ENCODE measurements at places on chromosomes 4 and X.

DNA sequence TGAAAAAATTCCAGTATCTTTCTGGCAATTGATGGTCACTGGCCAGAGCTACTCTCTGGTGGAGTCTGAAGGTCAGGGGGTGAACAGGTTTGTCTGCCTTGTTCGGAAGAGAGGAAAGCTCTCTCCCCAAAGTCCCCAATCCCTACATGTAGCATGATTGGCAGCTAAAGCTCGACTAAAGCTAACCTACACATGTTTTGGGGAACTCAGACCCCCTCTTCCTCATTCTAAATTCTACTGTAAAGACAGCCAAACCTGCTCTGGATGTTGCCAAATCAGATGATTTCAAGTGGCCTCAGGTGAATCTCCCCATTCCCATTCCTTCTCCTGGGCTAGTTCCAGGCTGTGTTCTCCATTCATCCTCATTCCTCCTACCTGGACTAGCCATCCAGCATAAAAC lies 84.1 kb downstream of the MSN start:
- DNase-seq, result no peak

- DNase-seq, result no peak
These were observed 6.2 kb downstream of the CLCN3 start for GRCh38 chr4:169626331-169627282.

GRCh38 chr4:169945636-169946035 lies 80.6 kb downstream of the MFAP3L start:
- no peak for DNase-seq

GRCh38 chrX:44908153-44908552 lies 35.2 kb downstream of the KDM6A start:
- DNase-seq, result no peak

DNA sequence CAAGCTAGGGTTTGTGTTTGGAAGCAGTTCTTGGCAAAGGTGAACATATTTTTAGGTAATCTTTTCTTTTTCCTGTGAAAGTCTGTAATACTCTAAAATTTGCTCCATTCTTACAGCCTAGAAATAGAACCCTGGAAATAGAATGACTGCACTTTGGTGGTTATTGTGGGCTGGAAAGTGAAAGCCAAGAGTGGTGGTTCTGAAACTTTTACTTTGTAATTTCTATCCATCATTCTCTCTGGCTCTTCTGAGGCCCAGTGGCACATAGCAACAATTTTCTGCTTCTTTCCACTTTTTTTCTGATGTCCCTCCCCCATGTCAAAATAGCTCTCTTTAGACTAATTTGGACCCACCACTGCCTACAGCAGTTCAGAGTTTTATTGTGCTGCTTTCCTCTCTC lies 300.4 kb upstream of the RPS6KA3 start:
- DNase-seq, result no peak

DNA sequence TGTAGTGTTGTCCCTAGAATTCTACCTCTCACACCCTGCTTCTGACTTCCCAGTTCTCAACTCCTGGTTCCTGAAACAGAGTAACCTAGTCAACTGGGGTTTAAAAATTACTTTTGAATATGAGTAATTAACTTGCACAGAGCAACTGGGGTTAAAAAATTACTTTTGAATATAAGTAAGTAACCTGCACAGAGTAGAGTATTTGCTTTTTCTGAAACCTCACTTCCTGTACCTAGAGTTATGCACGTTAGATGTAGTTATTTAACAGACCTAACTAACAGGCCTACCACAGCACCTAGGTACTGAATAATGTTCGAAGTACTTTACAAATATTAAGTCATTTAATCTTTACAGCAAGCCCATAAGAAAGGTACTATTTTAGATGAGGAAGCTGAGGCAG lies 32.9 kb downstream of the SLC39A8 start:
- DNase-seq, result no peak

DNA sequence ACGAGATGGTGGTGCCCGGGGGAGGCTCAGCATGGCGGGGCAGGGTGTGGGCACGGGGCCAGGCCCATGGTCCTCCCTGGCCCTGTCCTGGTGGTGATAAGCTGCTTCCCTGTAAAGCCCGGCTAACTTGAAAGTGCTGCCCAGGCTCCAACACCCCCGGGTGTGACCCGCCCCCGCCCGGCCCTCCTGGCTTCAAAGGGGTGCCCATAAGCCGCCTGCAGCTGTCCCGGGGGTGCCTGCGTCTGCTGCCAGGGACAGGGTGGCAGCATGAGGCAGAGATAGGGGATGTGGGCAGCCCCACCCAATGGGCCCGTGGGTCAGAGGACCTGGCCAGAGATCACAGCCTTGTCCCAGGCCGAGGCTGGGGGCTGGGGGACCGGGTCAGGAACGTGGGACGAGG lies 18.1 kb downstream of the FGFRL1 start:
- no peak for DNase-seq

- DNase-seq, result no peak
These were observed 65.5 kb downstream of the LEF1 start for GRCh38 chr4:108103099-108103862.

DNA sequence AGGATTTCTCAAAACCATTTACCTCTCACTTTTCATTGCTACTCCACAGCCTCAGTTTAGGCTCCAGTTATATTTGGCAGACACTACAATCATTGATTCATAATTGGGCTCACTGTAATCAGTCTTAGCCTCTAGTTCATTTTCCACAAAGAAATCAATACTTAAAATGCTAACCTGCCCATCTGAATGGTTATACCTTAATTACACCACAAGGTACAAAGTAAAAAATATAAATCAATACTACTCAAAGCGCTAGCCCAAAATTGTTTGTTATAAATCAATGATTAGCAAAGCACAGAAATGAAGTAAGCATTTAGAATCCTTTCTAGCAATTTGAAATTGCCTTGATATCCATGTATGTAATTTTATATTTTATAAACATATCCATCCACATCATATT lies 222.6 kb upstream of the NDST3 start:
- no peak for DNase-seq

- no peak for DNase-seq
These were observed 621.8 kb upstream of the GALNT7 start for GRCh38 chr4:172546782-172547181.

GRCh38 chr4:119696963-119697362 lies 68.4 kb upstream of the PDE5A start:
- DNase-seq, result no peak

DNA sequence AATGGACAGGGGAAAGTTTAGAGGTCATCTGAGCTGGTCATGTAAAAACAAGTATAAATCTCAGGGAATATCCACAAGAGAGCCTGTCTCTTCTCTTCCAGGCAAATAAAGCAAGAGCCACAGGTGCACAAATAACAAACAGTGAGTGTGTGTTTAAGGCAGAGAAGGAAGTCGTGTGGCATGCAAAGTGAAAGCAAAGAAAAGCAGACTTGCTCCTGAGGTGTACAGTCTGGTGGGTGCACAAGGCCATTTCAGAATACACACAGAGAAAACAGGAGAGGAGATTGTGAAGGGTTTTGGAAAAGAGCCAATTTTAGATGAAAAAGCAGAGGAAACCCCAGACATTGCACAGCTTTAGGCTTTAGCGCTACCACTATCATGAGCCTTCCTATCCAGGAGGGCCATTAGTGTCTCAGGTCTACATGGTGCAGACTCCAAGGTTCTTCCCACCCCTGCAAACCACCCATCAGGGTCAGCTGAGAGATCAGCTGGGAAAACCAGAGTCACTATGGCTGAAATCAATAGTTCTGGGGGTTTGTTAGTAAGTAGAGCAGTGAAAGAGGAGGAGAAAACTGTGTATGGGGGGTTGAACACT lies 355.8 kb downstream of the KLHL4 start:
- no peak for DNase-seq

DNA sequence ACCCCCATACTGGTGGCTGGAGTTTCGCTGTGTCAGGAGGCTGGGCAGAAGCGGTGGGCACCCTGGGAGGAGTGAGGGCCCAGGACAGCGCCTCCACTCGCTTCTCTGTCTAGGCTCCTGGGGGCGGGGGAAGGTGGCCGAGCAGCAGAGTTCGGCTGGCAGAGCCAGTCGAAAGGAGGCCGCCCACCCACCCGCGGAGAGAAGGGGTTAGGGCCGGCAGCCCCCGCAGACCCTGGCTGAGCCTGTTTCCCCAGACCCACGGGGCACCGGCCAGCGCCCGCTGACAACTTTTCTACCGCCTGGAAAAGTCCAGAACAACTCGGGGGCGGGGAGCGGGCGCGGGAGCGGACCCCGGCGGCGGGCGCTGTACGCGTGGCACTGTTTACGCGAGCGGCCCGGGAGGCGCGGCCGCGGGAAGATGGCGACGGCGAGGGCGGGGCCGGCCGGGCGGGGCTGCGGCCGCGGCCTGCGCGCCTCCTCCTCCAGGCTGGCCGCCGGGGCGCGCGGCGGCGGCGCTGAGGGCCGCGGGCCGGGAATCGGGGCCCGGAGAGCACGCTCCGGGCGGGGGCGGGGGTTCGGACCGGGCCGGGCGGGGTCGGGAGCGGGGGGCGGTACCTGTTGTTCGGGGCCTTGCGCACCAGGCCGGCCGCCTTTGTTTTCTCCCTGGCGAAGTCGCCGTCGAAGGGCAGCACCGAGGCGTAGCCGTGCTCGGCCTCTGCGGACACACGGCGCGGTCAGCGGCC lies 628 bp downstream of the MXD4 start:
- no peak for DNase-seq

GRCh38 chr4:101500742-101501141 lies 153.4 kb upstream of the PPP3CA start:
- no peak for DNase-seq

GRCh38 chr4:175934506-175934905 lies 122.4 kb upstream of the GPM6A start:
- no peak for DNase-seq

GRCh38 chrX:115713460-115713859 lies 152.5 kb downstream of the PLS3 start:
- no peak for DNase-seq

DNA sequence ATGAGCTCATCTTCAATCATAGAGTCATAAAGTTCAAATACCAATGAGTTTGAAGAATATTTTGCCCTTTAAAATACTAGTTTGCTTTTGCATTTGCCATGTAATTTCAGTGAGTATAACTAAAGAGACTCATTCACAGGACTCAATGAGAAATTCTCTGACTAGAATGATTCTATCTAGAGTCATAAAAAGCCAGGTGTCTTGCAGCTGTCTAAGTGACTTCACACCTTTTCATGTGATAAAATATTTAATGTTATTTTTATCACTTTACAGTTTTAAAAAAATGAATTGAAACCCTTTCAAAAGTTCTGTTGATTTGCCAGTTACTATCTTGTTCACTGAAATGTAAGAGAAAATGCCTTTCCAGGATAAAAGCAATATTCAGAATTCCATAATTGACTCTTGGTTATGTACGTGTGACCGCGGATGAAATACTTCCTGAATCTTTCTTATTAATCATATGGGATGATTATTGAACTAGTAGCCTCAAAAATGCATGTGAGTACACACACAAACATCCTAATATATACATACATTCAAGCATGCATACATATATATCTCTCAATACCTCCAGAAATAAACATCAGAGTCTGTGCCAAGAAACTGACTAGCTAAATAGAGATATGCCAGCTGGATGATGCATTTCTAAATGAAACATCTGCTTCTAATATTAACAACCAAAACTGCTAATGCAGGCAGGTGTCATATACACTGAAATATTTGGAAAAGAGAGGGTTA lies 87.0 kb downstream of the GABRB1 start:
- no peak for DNase-seq

GRCh38 chr4:87838205-87838604 lies 5.4 kb downstream of the MEPE start:
- DNase-seq, result no peak

- DNase-seq, result no peak
These were observed 38.0 kb downstream of the CCNG2 start for GRCh38 chr4:77194989-77195388.

DNA sequence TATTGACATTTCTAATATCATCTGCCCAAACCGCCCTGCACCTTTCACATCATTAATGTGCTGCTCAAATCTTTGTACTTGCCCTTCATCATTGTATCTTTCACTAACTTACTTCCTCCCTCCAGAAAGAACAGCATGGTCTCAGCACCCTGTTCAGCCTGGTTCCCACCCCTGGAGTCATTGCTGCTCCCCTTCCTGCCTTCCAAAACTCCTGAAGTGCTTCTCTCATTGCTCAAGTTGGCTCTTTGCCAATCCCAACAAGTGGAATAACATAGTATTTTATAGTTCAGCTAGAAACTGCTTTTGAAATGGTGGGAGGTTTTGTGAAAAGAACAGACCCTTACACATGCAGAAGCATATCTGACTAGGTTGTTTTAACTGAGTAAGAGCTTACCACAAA lies 14.0 kb upstream of the TTC29 start:
- DNase-seq, result no peak

GRCh38 chrX:145825896-145826295 lies 8.3 kb downstream of the SLITRK2 start:
- no peak for DNase-seq

DNA sequence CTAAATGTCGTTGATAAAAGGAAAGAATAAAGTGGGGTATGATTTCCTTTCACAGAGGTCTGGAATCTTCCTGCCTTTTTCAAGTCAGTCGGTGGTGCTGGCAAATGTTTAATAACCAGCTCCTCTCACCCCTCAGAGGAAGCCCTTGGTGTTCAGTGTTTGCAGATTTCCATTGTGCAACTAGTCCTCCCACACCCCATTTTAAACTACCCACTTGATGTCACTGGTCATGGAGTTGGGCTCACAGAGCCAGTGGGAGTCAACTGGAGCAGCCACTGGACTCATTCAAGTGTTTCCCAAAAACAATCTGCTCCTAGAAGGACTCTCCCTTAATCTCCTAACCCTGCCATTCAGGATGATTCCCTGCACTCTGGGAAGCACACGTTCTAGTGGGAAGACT lies 149.2 kb downstream of the PTTG2 start:
- no peak for DNase-seq

DNA sequence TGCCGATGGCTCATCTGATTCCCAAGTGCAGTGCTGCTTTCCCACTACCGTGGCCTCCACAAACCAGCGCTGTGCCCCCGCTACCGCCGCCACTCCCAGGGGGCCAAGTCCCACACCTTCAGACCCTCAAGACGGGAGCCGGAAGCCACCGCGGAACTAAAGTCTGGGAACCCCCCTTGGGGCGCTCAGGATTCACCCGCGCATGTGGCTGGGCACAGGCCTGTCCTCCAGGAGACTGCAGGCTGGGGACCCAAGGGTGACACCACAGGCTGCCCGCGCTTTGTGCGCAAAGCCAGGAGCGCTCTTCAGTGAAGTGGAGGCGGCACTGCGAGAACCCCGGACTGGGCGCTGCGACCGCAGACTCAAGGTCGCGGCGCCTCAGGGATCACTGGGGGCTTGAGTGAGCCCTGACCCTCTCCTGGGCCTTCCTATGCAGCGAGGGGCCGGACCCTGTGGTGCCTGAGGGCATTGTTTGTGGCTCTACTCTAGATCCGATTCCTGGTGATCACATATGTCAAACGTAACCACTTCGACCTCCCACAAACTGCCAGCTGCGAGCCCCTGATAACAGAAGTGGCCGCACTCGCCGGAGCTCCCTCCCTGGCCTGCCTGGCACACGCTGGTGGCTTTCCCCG lies 20.4 kb upstream of the TBC1D14 start:
- no peak for DNase-seq

- no peak for DNase-seq
These were observed 46.6 kb upstream of the PRRG1 start for GRCh38 chrX:37302569-37302968.

GRCh38 chr4:128560754-128561495 lies 248.6 kb upstream of the JADE1 start:
- no peak for DNase-seq
